Lower leg skin (tissue), 4 donors: ENCODE measurements at places on chromosomes 1 and 21. TPM values are rescaled to one million over a fixed set of nuclear protein-coding genes. Genes with fewer than 3 reads are reported as not detected.

ARHGEF2 gene
- total RNA-seq: 35.5 TPM

DNA sequence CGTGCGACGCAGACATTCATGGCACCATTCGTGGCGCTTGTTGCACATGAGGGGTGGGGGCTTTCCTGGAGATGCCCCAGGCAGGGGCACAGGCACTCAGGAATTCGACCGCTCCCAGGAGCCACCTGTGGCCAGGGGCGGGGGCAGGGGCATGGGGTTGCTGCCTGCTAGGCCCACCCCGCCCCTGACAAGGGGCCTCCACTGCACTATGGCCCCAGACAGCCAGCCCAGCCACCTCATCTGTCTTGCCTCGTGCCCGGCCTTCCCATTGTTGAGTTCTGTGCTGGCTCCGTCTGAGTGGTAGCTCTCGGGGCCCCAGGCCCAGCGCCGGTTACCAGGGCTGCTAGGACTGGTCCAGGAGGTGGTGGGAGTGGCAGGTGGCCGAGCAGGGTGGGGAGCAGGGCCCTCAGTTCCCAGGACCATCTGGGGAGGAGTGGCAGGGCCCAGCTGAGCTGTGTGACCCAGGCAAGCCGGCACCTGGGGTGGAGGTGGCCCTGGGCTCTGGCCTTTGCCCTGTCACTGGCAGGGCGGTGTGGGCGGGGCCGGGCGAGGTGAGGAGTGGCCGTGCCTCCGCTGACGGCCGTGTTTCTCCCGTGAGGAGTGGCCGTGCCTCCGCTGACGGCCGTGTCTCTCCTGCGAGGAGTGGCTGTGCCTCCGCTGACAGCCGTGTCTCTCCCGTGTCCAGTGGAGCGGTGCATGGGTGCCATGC, 1.9 kb downstream of the PLCH2 start:
- no peak for DNase-seq

ESRRG gene
- total RNA-seq: 0.76 TPM

DNA sequence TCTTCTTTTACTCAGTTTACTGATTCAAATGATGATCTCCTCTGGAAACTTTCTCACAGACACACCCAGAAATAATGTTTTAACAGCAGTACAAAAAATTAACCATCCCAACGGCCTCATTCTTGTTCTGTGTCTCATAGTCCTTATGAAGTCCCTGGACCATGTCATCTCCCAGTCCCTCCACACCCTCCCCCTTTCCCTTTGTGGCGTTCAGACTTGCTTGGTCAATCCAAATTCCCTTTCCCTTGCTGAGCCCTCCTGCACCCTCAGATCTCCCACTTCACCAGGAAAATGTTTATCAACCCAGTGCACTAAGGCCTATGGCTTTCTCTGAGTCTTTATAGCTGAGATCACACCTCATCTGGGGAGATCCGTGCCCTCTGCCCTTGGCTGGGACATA, 85.9 kb downstream of the CENPF start:
- no peak for DNase-seq

GRCh38 chr1:229596925-229597699, 28.8 kb downstream of the TAF5L start:
- peak; percentile 72 for DNase-seq

DNA sequence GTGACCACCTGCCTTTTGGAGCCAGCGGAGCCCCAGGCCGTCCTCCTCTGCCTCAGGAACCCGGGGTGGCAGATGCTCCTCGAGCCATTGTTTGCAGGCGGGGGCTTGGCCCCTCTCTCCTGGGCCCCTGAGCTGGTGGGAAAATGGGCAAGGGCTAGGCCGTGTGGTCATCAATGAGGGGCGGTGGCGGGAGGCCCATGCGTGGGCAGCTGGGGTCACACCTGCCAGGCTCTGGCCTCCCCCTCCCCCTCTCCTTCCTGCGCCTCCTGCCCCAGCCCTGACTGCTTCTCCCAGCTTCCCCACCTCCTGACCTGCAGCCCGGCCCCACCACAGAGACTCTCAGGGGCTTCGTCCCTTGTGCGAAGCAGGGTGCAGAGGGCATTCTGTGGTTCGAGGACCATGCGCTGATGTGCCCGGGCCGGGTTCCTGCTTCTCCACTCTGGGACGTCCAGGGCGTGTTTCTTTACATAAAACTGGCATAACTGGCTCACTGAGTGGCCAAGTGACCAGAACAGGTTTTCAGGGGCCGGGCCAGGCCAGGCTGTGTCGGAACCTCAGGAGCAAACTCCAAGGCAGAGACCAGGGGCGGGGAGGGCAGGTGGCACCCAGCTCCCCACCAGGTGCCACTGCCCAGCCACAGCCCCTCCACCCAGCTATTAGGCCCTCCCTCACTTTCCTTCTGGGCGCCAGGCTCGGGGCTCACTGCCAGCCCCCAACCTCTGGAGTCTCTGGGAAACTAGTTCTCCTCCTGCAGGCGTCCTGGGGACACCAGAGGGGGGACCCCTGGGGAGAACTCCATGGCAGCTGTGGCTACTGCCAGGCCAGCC, 9.3 kb downstream of the SAMD11 start:
- no peak for DNase-seq

- no peak for DNase-seq
Observed at GRCh38 chr1:62241371-62242131, 46.9 kb downstream of the L1TD1 start.

DNA sequence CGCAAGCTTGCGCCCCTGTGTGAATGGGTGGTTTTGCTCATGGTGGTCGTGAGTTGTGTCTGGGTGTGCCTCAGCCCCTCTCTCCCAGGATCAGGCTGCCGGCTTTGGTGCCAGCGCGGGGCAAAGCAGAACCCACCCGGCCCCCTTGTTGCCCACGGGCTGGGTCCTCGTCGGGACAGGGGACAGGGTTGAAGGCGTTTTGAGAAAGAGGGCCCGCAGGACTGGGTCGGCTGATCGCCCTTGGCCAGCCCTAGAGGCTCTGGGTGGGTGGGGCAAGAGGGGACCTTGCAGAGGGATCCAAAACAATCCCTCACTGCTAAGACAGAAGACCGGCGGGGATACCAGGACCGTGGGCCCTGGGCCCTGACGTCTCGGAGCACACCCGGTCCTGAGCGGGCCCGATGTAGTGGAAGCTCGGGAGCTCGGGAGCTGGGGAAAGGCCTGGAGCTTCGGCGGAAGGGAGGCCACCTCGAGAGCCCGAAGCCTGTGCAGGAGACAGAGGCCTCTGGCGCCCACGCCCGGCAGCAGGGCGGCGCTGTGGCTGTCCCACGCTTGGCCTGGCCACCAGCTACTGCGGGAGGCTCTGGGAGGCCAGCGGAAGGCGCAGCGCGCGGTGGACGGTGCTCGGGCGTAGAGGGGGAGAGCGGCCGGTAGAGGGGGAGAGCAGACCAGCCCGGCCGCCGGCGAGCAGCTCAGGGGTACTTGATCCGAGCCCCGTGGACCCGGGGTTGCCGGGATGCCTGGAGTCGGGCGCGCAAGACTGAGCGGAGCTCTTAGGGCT, 2.8 kb upstream of the ZNF678 start:
- DNase-seq: no peak

DNA sequence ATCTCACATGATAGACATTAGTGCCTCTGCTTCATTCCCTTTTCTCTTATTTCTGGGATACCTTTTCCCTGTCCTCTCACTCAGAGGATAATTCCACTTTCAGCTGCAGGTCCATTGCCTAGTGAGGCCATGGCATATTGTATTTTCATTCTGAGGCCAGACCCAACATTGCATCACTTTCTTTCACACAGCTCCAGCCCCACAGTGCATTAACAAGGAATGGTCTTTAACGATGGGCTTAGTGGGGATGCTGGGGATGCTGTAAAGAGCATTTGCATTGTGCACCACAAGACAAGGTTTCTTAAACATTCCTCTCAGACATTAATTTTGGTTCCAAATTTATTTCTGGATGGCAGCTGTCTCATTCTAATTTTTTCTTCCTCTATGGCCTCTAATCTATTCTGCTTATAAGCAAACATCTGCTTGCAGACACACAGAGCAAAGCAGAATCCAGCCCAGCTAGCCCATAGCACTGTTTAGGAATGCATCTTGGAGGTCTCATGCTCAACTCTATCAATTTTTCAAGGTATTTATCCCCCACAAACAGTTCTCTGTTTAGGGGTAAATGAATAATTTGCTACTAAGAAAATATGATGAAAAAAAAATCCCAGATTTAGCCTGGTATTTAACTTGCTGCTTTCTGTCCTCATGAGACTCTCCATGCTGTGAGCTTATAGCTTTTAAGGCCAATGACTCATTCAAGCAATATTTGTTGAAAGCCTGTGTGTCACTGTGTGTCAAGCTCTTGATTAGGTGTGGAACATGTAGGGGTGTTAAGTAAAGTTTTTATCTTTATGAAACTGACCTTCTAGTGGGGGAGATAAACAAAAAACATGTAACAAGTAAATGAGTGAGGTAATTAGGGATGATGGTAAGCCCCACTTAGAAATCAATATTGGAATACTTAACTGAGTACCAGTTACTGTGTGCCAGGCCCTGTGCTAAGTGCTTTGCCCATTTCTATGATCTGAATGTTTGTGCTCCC, 44.5 kb upstream of the CCDC190 start:
- no peak for DNase-seq

DNA sequence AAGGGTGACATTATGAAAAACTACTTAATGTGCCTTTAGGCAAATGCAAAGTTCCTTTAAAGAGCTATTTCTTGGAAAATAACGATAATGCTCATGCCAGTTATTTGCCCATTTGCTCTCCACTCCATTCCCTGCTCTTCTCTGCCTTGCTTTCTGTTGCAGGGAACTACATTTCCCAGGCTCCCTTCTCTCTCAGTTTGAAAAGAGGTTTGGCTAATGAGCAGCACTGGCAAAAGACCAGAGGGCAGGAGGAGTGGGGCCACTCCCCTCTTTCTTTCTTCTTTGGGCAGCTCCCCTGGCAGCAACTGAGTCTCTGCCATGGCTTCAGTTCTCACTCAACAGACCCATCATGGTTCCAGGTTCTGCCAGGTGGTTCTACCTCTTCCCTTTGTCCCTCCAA, 130.5 kb downstream of the RWDD3 start:
- no peak for DNase-seq

LRRC38 gene
- total RNA-seq: 2.4 TPM
